Tibial nerve (tissue), 4 donors: ENCODE measurements at places on chromosomes 4 and X. TPM values are rescaled to one million over a fixed set of nuclear protein-coding genes. Genes with fewer than 3 reads are reported as not detected.

DGKK gene
- total RNA-seq, result not detected

F11 gene
- total RNA-seq, result 2.0 TPM

GRCh38 chr4:5361968-5362367 is 310.7 kb downstream of the STK32B start:
- DNase-seq, result no peak
- H3K27ac ChIP-seq, result no peak overlapping the region
- H3K36me3 ChIP-seq, result no peaks in the 10 kb centered on the region
- H3K4me3 ChIP-seq, result no peak overlapping the region
- H3K27me3 ChIP-seq, result no peaks in the 10 kb centered on the region

MFSD8 gene
- total RNA-seq, result 21.3 TPM

IL21 gene
- total RNA-seq, result not detected

GRCh38 chrX:107565015-107565414 is 63.3 kb upstream of the PRPS1 start:
- DNase-seq, result no peak
- H3K27ac ChIP-seq, result no peak overlapping the region
- no peak overlapping the region for H3K4me3 ChIP-seq
- H3K36me3 ChIP-seq, result no peaks in the 10 kb centered on the region

DNA sequence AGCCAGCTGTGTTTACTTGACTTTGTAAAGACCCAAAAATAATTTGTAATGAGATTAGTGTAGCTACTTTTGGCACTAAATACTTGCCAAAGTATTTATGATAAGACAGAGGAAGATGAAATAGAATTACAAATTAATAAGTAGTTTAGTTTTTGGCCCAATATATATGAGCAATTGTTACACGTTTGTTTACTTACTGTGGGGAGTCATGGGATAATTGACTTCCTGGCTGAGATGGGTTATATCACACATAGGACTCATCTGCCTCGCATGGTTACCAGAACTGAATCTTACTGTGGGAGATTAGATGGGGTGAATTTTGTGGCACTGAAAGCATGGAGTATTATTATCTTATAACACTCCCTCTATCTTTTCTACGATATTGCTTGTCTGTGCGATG is 66.6 kb downstream of the INTS12 start:
- DNase-seq, result no peak
- no peak overlapping the region for H3K27ac ChIP-seq
- peaks cover 16% of the 10 kb centered on the region for H3K4me1 ChIP-seq
- no peaks in the 10 kb centered on the region for H3K27me3 ChIP-seq
- H3K36me3 ChIP-seq, result no peaks in the 10 kb centered on the region

BEX1 gene
- not detected for total RNA-seq

DNA sequence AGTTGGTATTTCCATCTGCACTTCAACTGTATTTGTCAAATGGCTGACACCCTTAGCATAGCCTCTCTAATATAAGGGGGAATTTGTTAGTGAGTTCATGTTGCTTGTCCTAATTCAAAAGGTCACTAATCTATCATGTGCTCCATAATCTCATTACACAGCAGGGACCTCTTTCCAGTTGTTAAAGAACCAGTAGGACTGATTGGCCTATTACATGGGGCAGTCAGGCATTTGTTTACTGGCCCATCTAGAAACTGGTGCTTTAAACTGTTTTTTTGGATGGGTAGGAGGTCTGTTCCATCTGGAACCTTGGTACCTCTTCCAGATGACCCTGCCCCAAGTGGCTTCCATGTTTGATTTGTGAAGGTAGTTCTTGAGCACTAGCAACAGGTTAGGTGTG is 11.4 kb downstream of the ANK2 start:
- H3K4me3 ChIP-seq, result no peak overlapping the region
- H3K27me3 ChIP-seq, result no peaks in the 10 kb centered on the region
- no peak for DNase-seq
- H3K4me1 ChIP-seq, result no peaks in the 10 kb centered on the region
- H3K27ac ChIP-seq, result no peak overlapping the region

- no peak overlapping the region for H3K4me3 ChIP-seq
- no peak overlapping the region for H3K27ac ChIP-seq
- H3K27me3 ChIP-seq, result no peaks in the 10 kb centered on the region
- no peak for DNase-seq
These were observed 672.9 kb downstream of the ADGRL3 start for GRCh38 chr4:61872983-61873382.

DNA sequence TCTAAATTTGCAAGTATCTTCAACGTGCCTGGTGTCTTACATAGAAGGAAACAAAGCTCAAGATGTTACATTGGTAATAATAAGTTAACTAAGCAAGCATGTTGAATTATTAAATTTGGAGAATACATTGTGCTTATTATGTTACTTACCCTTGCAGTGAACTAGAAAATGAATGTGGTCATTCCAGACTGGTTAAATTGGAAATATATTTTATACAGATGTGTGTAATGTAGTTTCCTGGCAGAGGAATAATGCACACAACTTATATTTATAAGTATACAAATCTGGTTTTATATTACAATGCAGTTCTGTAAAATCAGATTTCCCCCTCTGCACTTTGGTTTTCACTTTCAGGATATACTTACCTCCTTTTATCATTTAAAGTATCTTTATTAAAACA is 159.9 kb upstream of the SLIT2 start:
- DNase-seq, result no peak
- H3K4me3 ChIP-seq, result no peak overlapping the region
- H3K36me3 ChIP-seq, result no peaks in the 10 kb centered on the region
- H3K27ac ChIP-seq, result no peak overlapping the region
- H3K27me3 ChIP-seq, result no peaks in the 10 kb centered on the region

DNA sequence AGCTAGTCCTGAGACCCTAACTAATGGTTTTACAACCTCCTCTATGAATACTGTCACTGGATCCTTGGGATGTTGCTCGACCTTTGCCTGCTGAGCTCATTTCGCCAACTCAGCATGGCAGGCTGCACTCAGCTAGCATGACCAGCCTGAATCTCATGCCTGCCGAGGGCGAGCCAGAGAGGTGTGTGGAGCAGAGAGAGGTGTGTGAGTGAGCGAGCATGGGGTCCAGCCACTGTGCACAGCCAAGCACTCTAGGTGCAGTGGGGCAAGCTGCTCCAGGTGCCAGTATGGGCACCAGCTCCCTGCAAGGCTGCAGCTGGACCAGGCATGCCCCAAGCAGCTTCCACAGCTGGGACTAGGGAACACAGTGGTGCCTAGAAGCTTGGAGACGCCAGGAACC is 410.9 kb downstream of the PCDH10 start:
- no peaks in the 10 kb centered on the region for H3K27me3 ChIP-seq
- no peak for DNase-seq
- H3K4me3 ChIP-seq, result no peak overlapping the region
- H3K36me3 ChIP-seq, result no peaks in the 10 kb centered on the region
- H3K4me1 ChIP-seq, result no peaks in the 10 kb centered on the region

GRCh38 chrX:90040807-90041206 is 119.1 kb downstream of the TGIF2LX start:
- no peaks in the 10 kb centered on the region for H3K4me1 ChIP-seq
- H3K27me3 ChIP-seq, result no peaks in the 10 kb centered on the region
- H3K27ac ChIP-seq, result no peak overlapping the region
- DNase-seq, result no peak
- H3K36me3 ChIP-seq, result no peaks in the 10 kb centered on the region

DNA sequence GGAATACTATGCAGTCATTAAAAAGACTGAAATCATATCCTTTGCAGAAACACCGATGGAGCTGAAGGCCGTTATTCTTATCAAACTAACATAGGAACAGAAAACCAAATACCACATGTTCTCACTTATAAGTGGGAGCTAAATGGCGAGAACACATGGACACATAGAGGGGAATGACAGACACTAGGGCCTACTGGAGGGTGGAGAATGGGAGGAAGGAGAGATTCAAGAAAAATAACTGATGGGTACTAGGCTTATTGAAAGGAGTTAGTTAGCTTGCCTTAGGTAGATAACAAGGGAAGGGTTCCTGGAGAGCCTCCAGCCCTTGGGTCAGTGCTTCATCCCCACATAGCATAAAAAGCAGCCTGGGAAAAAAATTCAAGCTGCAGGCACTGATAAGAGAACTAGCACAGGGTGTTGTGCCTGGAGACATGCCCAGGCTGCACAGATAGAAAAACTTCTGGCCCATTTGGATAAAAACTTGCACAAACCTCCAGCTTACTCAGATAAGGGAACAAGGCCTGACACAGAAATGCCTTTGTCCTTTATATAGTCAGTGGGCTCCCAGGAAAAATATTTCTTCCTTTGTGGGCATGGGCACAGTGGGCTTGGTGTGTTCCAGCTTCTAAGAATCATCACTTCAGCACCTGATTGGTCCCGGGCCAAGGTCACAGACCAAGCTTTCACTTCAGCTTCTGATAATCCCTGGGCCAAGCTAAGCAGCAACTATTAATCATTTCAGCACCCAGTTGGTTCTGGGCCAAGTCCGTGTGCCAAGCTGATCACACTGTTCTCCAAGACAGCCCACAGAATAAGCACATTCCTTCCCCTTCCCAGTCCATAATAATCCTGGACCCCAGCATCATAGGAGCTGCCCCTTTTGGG is 23.1 kb upstream of the PWWP3B start:
- no peaks in the 10 kb centered on the region for H3K4me1 ChIP-seq
- H3K27me3 ChIP-seq, result no peaks in the 10 kb centered on the region
- DNase-seq, result no peak
- no peak overlapping the region for H3K27ac ChIP-seq
- H3K4me3 ChIP-seq, result no peak overlapping the region

DNA sequence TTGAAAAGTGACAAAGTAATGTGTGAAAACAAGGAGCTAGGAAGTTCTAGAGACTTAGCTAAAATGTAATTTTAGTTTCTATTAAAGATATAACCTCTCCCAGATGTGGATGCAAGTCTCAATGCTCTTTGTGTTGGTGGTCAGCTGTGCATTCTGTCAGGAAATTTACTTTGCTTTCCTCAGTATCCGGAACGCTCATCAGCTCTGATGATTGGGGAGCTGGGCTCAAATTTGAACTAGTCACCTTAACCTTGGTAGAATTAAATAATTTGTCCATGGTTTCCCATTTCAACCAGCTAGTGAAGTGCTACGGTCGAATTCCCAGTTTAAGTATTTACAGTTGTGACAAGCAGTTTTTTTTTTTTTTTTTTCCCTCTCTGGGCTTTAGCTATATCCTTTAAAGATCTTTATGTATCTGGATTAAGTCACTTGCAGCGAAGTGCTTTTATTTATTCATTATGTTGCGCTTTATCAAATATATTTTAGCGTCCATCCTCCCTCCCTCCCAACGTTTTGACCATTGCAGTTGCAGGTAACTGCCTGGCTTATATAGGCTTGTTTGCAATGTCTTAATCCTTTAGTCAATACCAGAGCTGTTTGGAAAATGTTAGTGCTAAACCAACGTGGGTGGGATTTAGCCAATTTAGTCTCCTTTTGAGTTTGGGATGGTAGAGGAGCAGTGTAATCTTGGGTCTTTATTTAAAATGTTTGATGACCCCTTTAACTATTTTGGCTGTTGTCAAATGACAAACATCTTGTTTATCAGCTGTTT is 2.1 kb downstream of the OGT start:
- peaks cover 3% of the 10 kb centered on the region for H3K4me1 ChIP-seq
- H3K27me3 ChIP-seq, result no peaks in the 10 kb centered on the region
- H3K4me3 ChIP-seq, result peak overlapping the region; percentile 61
- no peak for DNase-seq

ABCG2 gene
- 10.9 TPM for total RNA-seq

DNA sequence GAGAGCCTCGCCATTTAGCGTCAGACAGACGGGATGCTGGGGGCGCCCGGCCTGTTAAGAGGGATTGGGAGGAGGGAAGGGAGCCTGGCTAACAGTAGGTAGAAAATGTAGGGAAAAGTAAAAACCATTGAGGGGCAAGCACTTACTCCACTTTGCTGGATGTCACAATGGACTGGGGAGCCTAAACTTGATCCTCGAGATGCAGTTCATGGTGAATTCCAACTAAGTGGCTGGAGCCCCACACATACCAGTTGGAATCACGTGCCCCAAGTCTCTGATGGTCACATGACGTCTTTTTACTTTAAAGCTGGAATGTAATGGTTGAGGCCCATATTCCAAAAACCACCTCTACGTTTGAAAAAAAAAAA is 1.5 kb downstream of the PLS3 start:
- DNase-seq, result no peak
- H3K36me3 ChIP-seq, result no peaks in the 10 kb centered on the region
- H3K27me3 ChIP-seq, result peaks cover 44% of the 10 kb centered on the region

CCDC120 gene
- 4.1 TPM for total RNA-seq

- no peaks in the 10 kb centered on the region for H3K36me3 ChIP-seq
- H3K4me1 ChIP-seq, result no peaks in the 10 kb centered on the region
These were observed 75.4 kb downstream of the TMEM131L start for GRCh38 chr4:153541456-153542096.

CXCL1 gene
- 1.3 TPM for total RNA-seq

- no peaks in the 10 kb centered on the region for H3K36me3 ChIP-seq
- no peaks in the 10 kb centered on the region for H3K4me1 ChIP-seq
- no peak for DNase-seq
- no peaks in the 10 kb centered on the region for H3K27me3 ChIP-seq
- no peak overlapping the region for H3K27ac ChIP-seq
- no peak overlapping the region for H3K4me3 ChIP-seq
These were observed 9.1 kb downstream of the NSD2 start for GRCh38 chr4:1880332-1880731.

DNA sequence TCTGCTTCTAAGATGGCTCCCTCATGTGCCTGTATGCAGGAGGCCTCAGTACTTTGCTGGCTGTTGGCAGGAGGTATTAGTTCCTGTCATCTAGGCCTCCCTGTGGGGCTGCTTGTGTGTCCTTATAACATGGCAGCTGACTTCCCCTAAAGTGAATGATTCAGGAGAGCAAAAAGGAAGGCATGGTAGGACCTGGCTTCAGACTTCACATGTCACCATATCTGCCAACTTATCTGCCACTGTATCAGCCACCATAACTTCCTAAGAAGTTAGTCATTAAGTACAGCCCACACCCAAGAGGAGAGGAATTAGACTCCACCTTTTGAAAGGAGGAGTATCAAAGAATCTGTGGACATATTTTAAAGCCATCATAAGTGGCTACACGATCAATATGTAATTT is 122.5 kb downstream of the UCHL1 start:
- no peaks in the 10 kb centered on the region for H3K27me3 ChIP-seq
- no peak overlapping the region for H3K27ac ChIP-seq
- H3K4me1 ChIP-seq, result no peaks in the 10 kb centered on the region
- no peaks in the 10 kb centered on the region for H3K36me3 ChIP-seq

DNA sequence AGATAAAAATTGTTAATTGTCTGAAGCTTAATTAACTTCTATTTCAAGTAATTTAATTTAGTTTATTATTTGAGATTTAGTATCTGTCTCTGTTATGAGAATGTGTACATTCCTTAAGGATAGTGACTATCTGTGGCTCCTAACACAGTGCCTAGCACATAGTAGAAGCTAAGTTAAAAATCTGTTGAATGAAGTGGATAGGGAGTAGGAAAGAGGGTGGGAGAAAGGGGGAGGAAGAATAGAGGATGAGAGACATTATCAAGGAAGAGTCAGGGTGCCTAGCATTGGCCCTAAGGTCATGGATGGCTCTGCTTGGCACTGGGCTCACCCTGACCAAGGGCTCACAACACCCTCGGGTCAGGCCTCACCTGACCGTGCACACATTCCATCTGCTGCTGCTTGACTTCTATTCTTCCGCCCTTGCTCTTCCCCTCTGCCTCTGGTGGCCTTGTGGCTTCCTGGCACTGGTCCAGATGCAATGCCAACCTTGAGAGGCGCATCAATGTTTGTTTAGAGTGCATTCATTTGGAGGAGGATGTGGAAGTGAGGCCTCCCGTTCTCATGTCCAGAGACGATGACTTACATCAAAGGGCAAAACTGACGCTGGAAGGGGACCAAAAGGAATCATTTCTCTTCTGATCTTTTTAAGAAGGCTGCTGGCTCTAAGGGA is 42.3 kb downstream of the TRIM2 start:
- DNase-seq, result no peak
- H3K36me3 ChIP-seq, result no peaks in the 10 kb centered on the region
- H3K27me3 ChIP-seq, result no peaks in the 10 kb centered on the region
- H3K4me3 ChIP-seq, result no peak overlapping the region
- H3K4me1 ChIP-seq, result no peaks in the 10 kb centered on the region
